ENCODE measurements at places on chromosomes 1 and 21.

DNA sequence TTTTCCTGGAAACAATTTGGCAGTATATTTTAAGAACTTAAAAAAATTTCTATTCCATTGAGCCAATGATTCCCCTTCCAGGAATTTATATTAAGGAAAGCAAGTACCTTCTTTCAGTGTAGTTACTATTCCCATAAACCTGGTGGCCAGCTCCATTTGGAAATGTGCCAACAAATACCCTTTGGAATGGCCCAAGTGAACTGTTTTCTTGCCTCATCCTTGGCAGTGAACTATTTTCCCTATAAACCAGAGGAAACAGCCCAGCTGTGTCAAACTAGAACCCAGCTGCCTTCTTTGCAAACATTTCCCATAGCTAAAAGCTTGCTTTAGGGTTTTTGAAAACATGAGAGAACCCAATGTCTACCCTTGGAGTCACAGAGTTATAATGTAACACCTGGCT is 496.9 kb downstream of the NEGR1 start:
- no peak for DNase-seq

GRCh38 chr1:24900985-24901781 is 28.9 kb downstream of the RUNX3 start:
- DNase-seq, result peak; percentile 65

DNA sequence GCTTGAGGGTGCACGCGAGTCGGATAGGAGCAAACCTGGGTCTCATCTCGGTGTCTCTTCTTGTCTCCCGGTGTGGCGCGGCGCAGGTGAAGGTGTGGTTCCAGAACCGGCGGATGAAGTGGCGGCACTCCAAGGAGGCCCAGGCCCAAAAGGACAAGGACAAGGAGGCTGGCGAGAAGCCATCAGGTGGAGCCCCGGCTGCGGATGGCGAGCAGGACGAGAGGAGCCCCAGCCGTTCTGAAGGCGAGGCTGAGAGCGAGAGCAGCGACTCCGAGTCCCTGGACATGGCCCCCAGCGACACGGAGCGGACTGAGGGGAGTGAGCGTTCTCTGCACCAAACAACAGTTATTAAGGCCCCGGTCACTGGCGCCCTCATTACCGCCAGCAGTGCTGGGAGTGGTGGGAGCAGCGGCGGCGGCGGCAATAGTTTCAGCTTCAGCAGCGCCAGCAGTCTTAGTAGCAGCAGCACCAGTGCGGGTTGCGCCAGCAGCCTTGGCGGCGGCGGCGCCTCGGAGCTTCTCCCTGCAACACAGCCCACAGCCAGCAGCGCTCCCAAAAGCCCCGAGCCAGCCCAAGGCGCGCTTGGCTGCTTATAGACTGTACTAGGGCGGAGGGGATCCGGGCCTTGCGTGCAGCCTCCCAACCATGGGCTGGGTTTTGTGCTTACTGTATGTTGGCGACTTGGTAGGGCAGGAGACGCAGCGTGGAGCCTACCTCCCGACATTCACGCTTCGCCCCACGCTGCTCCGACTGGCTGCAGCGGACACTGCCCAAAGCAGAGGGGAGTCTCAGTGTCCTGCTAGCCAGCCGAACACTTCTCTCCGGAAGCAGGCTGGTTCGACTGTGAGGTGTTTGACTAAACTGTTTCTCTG is 5.1 kb downstream of the HLX start:
- no peak for DNase-seq

GRCh38 chr21:44487831-44488230 is 32.5 kb downstream of the LRRC3 start:
- peak; percentile 49 for DNase-seq

- no peak for DNase-seq
Measured at GRCh38 chr1:246518456-246519205, 11.6 kb upstream of the SMYD3 start.

GRCh38 chr1:205417870-205418635 is 3.8 kb downstream of the LEMD1 start:
- DNase-seq, result no peak

DNA sequence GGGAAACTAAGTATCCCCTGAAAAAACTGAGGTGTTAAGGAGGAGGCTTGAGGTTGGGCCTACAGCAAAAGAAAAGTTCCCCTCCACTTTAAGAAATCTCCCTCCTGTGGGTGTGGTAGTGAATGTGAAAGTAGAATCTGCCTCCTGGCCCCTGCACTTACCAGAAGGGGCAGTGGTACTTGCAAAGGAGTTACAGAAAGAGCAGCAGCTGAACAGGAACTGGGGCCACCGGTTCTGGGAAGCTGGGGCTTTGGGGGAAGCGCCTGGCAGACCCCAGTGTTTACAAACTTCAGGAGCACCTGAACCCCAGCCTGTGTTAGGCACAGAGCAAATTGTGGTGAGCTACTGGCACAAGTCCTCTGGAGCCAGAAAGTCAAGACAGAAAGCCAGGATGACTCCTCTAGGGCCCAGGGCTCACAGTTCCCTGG is 250.2 kb upstream of the FGGY start:
- peak; percentile 88 for DNase-seq

GRCh38 chr1:167526667-167527383 is 8.5 kb upstream of the CD247 start:
- no peak for DNase-seq

DNA sequence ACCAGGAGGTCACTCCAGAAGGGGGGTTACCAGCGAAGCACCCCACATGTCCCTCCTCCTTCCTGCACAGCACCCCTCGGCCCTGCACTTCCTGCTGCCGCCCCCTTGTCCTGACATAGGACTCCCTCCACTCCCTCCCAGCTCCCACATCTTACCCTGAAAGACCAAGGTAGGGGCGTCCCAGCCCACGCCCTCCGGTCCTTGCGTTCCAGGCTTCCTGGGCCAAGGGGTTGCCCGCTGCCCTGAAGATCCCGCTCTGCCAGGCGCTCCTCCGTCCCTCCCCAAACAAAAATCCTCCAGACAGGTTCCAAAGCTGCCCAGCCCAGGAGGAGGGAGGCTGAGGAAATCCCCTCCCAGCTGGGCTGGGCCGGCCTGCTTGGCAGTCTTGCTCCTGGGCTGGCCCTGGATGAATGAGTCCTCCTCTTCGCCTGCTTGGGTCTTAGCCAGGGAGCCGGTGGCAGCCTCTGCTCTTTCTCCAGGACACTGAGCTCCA is at the start of gene RHBDL2:
RHBDL2 (minus strand) TSS at position 304 of the 493 bp plus-strand sequence. CDS start 22,618 bp downstream, outside the sequence.
- no peak for DNase-seq

- no peak for DNase-seq
Measured at GRCh38 chr1:201634261-201634660, 95.3 kb downstream of the NAV1 start.

GRCh38 chr1:9040659-9041030 is 14.4 kb upstream of the SLC2A7 start:
- DNase-seq, result no peak

DNA sequence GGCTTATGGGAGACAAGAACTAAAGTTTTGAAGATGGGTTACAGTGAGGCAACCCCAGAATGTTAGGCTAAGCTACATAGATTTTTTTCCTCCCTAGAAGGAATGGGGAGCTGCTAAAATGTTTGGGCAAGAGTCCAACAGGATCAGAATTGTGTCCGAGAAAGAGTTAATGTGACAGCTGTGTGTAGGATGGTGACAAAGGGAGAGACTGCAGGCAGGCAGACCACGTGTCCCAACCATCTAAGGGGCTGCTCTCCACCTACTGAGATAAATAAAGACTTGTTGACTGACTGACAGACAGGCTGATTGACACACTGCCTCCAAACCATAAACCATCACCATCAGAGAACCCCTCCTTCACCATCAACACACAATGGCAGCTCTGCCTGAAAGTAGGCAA is 133.7 kb upstream of the CTTNBP2NL start:
- no peak for DNase-seq

- DNase-seq, result no peak
Measured at GRCh38 chr1:22613951-22614350, 22.5 kb upstream of the C1QA start.

- no peak for DNase-seq
Measured at GRCh38 chr1:65434760-65435159, 14.3 kb downstream of the LEPR start.

- no peak for DNase-seq
Measured at GRCh38 chr1:82634266-82634665, 833.5 kb downstream of the ADGRL2 start.

DNA sequence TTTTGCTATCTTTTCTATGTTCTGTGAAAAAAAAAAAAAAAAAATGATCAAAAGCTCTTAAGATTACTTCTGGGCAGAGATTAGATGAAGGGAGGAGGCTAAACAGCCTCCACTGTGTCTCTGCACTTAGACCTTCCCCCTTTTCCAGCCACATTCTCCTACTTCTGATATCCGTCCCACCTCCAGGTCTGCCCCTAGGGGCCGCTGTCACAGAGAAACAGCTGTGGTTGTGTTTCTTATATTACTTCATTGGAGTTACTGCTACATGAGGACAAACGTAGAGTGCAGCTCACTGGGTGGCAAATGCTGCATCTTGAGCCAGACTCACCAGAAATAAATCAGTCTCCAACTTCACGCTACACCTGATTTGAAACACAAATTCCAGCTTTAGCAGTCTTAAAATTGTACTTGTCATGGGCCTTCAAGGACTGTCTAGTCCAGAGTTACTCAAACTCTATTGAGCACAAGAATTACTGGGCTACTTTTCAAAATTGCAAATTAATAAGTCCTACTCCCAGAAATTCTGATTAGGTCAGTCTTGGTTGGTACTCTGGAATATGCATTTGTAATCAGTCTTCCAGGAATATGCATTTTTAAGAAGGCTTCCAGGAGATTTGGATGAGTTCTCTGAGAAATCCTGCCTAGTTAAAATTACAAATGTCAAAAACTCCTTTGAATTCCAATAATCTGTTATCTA is 125.2 kb upstream of the PTBP2 start:
- peak; percentile 32 for DNase-seq

DNA sequence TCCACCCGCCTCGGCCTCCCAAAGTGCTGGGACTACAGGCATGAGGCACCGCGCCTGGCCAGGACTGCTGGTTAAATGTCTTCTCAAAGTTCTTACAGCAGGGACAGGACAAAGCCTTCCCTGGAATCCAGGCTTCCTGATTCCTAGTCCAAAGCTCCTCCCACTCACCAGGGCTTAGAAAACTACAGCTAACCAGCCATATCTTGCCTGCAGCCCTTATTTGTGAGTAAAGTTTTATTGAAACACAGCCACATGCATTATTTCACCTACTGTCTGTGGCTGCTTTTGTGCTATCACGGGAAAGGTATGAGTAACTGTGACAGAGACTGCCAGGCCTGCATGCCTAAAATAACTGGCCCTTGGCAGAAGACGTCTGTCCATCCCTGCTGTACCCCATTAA is 24.4 kb downstream of the TMCO4 start:
- DNase-seq, result no peak

DNA sequence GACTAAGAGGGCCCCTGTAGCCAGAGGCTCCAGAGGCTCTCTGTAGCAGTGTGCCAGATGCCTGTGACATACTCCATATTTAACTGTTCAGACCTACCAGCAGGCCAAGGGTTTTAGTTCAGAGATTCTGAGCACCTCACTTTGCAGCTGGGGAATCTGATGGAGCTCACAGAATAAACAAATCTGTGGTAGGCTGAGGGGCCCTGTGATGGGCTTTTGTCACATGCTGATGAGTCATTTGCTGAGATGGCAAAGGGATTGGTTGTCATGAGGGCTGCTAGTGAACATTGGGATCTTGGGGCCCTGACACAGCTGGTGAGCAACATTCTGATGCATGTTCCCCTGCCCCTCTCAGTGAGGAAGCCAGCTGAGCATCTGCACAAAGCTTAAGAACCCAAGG is 482.2 kb downstream of the CAMTA1 start:
- no peak for DNase-seq

DNA sequence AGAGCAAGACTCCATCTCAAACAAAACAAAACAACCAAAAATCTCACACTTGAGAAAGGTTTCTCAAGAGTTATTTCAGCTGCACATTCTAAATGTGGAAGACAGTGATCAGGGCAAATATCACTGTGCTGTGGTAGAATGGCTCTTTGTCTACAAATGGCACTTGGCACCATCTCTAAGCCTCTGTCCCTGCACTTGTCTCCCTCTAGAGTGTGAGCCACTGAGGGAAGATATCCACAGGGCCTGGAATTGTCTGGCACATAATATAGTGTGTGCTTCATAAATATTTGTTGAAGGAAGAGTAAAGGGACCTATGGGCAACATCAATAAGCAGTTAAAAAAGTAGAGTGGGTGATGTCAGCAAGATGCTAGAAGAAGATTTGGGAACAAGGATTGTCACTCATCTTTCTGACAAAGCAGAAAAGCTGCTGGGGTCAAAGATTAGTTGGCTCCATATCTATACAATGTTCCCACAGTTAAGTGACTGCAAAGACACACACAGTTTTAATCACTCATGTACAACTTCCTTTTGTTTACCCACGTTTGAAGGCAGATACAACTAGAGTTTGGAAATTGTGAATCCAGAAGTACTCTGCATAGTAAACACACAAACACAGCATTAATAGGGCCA is 19.1 kb downstream of the CD101 start:
- no peak for DNase-seq

- no peak for DNase-seq
Measured at GRCh38 chr1:174051956-174052355, 29.8 kb upstream of the RC3H1 start.

- DNase-seq, result no peak
Measured at GRCh38 chr1:951364-951763, 7.7 kb downstream of the NOC2L start.

DNA sequence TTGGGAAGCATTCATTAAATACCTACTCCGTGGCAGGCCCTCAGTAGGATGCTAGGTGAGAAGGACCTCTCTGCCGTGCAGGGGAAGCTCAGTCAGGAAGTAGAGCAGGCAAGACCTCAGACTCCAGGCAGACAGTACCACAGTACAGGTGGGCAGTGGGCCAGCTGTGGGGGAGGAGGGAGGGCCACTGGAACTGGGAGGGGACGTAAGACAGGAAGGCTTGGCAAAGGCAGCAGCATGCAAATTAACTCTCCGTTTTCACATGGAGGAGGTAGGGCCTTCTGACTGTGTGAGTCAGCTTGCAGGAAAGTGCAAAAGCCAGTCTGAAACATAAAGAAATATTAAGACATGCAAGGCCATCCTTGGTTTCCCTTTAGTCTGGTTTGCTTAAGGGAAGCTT is 157.7 kb downstream of the TRIM33 start:
- peak; percentile 66 for DNase-seq

DNA sequence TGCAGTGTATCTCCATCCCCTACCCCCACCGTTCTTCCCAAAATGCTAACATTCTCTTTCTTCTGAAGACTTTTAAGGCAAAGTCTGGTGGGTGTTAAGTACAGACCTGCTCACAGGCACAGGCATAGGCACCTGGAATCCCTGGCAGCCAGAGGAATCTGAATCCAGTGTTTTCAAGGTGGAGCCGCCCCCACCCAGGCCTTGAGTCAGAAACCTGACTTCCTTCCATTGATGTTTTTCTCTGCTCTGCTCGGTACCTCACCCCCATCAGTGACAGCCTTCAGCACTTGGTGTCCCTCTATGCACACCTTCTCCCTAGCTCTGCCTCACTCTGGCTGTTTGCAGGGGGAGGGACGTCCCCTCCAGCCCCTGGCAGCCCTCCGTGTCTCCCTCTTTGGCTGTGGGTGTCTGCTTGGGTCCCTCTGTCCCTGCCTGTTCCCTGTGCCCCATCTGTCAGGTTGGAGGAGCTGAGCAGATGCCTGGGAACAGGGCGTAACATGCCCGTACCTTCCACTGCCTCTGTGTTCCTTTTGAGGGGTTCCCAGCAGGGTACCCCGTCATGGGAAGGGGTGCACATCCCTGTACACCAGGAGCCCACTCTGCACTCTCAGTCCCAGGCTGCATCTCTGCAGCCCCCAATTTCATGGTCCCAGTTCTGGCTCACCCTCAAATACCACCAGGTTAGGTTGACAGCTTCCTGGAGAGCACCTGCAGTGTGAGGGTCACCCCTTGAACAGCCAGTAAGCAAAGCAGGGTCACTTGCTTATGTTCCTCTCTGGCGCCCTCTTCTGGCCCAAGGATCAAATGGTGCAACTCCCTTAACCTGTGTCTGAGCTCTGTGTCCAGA is 6.7 kb downstream of the NCDN start:
- DNase-seq, result peak; percentile 90
